ENCODE measurements at places on chromosomes 1 and 21. TPM values are rescaled to one million over a fixed set of nuclear protein-coding genes. Genes with fewer than 3 reads are reported as not detected.

SLC2A5 gene
- polyA plus RNA-seq = 1.8 TPM

APOBEC4 gene
- not detected for polyA plus RNA-seq

CD244 gene
- polyA plus RNA-seq = 0.31 TPM

KANK4 gene
- polyA plus RNA-seq = 19.2 TPM

KCNQ4 gene
- 1.8 TPM for polyA plus RNA-seq

FHAD1 gene
- 2.9 TPM for polyA plus RNA-seq

PUM1 gene
- 124 TPM for polyA plus RNA-seq

SPATA6 gene
- polyA plus RNA-seq = 18.3 TPM

SMPDL3B gene
- polyA plus RNA-seq = 12.4 TPM

CDC20 gene
- polyA plus RNA-seq = 37.9 TPM

LAMC2 gene
- 5.1 TPM for polyA plus RNA-seq
